Tongue (tissue), 3 donors: ENCODE measurements at places on chromosomes 16 and 17.

GRCh38 chr17:44309472-44309871, 1.1 kb downstream of the RUNDC3A start:
- no peak for DNase-seq

- DNase-seq = no peak
Observed at GRCh38 chr16:89300311-89300975, 82.9 kb downstream of the ZNF778 start.

DNA sequence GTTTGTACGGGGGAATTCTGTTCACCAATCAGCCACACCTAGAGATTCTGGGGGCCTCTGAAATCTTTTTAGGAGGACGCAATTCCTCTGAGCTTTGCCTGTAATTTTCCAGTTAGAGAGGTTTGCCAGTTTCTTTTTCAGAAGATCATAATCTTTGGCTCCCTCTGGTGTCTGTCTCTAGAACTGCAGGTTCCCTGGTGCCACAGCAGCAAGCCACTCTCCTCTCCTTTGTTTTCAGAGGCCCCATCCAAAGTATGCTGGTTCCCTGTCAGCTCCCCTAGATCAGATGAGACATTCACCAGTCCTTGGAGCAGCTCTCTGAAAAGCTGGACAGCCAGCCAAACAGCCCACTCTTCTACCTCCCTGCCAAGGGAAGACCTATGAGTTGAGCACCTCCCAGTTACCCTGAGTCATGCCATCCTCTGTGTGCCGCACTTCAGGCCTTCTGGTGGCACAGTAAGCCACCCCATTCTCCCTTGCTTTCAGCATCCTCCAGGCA, 36.1 kb downstream of the RNF112 start:
- peak; percentile 95 for DNase-seq

DNA sequence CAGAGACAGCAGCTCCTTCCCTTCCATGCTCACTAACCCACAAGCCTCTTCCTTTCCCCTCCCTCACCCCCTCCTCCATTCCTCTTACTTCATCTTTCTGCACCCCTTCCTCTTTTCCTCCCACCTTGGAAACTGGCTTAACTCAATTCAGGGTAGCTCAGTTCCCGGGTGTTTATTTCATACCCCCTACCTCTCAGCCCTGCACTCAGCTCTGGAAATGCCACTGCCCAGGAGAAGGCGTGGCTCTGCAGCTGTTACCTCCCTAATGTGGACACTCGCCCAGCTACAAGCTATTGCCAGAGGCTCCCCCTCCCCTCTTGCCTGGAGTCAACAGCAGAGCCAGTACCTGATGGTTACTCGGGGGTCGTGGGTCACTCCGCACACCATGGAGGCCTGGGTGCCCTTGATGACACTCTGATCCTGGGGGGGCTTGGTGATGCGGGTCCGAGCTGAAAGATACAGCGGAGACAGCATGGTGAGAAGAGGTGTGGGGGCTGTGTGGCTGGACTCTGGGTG, 118.4 kb upstream of the CDC42EP4 start:
- peak; percentile 75 for DNase-seq

DNA sequence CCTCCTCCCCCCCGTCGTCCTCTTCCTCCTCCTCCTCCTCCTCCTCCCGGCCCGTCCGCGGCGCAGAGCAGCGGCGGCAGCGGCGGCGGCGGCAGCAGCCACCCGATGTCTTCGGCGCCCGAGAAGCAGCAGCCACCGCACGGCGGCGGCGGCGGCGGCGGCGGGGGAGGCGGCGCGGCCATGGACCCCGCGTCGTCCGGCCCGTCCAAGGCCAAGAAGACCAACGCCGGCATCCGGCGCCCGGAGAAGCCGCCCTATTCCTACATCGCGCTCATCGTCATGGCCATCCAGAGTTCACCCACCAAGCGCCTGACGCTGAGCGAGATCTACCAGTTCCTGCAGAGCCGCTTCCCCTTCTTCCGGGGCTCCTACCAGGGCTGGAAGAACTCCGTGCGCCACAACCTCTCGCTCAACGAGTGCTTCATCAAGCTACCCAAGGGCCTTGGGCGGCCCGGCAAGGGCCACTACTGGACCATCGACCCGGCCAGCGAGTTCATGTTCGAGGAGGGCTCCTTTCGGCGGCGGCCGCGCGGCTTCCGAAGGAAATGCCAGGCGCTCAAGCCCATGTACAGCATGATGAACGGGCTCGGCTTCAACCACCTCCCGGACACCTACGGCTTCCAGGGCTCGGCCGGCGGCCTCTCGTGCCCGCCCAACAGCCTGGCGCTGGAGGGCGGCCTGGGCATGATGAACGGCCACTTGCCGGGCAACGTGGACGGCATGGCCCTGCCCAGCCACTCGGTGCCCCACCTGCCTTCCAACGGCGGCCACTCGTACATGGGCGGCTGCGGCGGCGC, at the start of gene FOXF1:
TSS of gene FOXF1 (plus strand) at position 63 of the 797 bp plus-strand sequence. CDS start at position 106, 43 bp downstream.
- no peak for DNase-seq

GRCh38 chr16:1461146-1461545, 13.7 kb downstream of the CLCN7 start:
- peak; percentile 29 for DNase-seq

GRCh38 chr17:31054761-31055160, 40.0 kb upstream of the NF1 start:
- no peak for DNase-seq

DNA sequence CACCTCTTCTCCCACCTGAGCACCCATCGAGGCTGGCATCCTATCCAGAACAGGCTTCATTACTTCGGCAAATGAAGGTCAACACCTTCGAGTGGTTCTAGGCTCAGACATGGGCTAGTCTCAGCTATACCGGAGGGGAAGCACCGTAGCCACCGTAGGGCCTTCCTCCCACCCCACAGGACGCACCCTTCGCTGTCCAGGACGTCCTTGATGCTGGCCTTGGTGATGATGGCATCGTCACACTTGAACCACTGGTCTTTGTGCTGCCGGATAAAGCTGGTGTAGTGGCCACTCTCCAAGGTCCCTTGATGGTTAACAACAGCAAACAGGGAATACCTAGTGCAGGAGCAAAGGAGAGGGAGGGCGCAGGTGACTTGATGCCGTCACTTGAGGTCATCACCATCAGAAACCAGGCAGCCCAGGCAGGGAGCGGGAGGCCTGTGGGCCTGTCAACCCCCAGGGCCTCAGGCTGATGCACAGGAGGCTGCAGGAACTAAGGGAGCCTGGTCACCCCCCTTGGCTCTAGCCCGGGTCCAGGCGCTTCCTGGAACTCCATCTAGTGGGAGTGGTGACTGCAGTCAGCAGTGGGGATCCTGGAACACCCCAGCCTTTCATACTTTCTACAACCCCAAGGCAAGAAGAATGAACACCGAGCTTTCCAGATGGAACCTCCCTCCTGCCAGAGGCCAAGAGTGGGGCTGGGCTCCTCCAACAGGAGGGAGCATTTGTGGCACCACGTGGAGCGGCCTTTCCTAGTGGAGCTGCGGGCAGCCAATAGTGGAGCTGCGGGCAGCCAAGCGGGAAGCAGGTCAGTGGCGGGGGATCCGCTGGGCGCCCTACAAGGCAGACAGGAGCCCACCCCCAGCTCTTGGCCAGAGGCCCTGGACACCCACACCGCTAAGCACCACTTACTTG, 38.5 kb downstream of the USP22 start:
- no peak for DNase-seq

- DNase-seq = no peak
Observed at GRCh38 chr17:73420897-73421296, 109.1 kb upstream of the CDC42EP4 start.

DNA sequence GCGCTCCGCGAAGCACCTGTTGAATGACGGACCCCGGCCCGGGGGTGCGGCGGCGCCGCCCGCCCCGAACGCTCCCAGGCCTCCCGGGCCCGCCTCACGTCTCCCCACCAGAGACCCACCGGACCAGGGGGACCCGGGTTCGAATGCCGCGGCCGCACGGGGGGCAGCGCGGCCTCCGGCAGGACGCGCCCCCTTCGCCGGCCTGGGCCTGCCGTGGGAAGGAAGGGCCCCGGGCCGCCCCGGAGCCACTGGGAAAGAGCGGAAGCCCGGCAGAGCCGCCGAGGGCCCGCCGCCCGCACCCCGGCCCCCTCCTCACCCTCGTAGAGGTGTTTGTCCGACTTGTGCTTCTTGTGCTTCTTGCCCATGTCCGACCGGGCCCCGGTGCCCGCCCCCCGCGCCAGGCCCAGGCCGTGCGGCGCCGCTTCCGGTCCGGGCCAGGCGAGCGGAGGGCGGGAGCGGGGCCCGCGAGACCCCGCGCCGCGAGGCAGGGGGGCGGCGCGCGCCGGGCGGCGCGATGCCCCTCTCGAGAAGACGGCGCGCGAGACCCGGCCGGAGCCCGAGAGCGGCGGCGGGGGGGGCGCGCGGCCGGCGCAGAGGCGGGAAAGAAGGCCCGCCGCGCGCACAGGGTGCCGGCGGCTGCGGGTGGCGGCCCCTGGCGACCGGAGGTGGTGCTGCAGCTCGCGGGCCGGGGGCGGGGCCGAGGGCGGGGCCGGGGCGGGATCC, at the start of gene BRD7:
TSS of gene BRD7 (minus strand) at position 579 of the 723 bp plus-strand sequence. CDS start at position 365, 214 bp downstream.
- peak; percentile 84 for DNase-seq

DNA sequence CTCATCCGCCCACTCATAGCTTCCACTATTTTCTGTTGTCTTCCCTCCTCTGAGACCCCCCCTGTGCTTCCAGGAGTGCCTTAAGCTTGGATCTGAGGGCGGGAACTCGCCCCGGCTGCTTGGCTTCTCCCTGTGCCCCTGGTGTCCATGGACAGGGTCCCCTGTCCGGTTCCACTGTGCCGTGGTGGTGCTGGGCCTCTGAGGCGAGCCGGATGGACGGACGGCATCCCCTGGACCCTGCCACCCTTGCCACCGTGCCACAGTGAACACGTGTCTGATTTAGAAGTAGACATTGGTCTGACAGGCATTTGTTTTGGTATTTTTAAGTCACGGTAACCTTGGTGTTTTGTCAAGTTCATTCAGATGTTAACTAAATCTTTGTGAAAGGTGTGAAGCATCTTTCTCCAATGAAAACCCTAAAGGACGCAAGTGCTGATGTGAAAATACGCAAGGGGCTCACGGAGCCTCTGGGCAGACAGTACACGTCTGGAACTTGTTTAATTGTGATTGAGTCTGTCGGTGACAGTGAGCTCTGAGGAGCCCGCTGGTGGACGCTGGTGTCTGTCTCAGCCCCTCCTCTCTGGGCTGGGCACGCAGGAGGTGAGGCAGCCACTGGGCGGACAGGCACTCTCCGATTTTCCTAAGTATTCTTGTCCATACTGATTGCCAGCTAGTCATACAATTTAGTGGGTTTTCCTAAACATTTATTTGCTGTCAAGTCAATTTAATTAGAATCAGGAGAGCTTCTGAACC, 26.3 kb downstream of the ZNF750 start:
- DNase-seq = no peak

GRCh38 chr16:84315422-84315821, 20.7 kb downstream of the WFDC1 start:
- no peak for DNase-seq

- peak; percentile 32 for DNase-seq
Observed at GRCh38 chr17:1645207-1646171, at the start of gene SCARF1. Gene SCARF1, minus strand, starts transcription at chr17:1645732. Its CDS starts 35 bp downstream, at chr17:1645697.

- DNase-seq = peak; percentile 100
Observed at GRCh38 chr17:17280613-17281549, at the start of gene COPS3. Gene COPS3, minus strand, starts transcription at chr17:17281246. Its CDS starts 60 bp downstream, at chr17:17281186.

- DNase-seq = no peak
Observed at GRCh38 chr17:61469474-61469873, 17.3 kb downstream of the TBX4 start.

GRCh38 chr16:72051818-72052217, 2.5 kb upstream of the HP start:
- no peak for DNase-seq

DNA sequence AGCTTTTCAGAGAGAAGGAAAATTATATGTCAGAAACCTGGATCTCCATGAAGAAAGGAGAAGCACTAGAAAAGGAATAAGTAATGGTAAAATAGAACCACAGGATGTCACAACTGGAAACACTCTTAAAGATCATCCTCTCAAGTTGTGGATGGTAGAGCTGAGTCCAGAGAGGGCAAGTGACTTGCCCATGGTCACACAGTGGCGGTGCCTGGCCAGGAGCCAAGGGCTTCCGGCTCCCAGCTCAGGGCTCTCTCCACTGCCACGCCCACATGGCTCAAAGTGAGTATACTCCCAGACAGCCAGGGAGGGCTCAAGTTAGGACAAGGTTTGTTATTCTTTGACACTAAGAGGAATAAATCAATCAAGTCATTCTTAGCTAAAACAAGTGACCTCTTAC, 159.8 kb downstream of the COPRS start:
- DNase-seq = no peak

DNA sequence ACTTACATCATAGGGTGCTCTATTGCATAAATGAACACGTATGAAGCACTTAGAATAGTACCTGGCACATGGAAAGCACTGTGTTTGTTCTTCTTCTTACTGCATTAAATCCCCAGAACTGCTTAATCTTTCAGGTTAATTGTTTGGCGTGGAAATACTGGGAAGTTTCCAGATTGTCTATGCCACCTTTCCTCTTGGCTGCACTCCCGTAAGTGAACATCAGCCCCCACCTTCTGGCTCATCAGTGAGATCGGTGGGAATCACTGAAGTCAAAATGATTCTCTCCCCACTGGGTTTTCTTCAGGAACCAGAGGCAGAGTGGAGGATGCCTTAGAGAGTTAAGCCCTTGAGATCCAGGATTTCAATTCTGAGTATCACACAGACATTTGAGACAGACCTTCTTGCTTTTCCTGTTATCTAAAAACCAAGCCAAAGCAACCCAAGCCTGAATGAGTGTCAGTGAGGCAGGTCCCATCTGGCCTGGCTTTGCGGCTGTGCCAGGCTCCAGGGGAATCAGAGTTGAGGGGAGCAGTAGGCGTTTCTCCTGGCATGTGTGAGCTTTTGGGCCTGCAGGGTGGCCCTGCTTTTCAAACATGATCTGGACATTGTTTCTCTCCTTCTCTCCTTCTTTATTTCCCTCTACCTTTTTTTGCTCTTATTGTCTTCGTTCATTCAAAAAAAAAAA, 59.1 kb downstream of the OTOA start:
- DNase-seq = no peak

GRCh38 chr17:79950306-79950705, 85.4 kb downstream of the TBC1D16 start:
- no peak for DNase-seq

DNA sequence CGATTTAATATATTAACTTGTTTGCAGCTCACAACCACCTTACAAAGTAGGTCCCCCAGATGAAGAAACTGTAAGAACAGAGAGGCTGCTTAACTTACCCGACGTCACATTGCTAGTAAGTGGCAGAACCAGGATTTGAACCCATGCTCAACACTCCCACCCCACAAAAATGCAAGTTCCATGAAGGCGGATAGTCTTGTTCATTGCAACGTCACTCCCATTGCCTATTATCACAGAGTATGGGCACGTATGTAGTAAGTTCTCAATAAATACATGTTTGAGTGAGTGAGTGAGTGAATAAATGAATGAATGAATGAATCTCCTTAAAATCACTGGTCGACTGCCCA, 1.1 kb downstream of the USP31 start:
- DNase-seq = no peak

GRCh38 chr16:79776243-79776847, 175.8 kb upstream of the MAF start:
- DNase-seq = peak; percentile 61

DNA sequence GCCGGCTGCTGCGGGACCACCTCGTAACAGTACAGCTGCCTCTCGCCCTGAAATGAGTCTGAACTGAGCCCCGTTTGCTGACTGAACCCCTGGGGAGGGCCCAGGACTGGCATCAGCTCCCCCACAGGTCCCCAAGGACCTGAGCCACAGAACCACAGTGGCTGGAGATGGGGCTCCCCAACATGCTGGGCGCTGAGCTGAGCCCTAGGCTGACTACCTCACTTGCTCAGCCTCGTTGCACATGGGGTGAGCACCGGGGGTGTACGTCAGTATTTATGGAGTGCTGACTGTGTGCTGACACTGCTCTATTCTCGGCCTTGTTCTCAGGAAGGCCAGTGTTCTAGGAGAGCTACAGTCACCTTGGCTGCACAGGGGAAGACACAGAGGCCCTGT, 6.6 kb upstream of the VASN start:
- DNase-seq = no peak

GRCh38 chr16:8921347-8921984, 39.3 kb downstream of the LITAFD start:
- no peak for DNase-seq
